ENCODE measurements at places on chromosomes 5 and 9. TPM values are rescaled to one million over a fixed set of nuclear protein-coding genes. Genes with fewer than 3 reads are reported as not detected.

DNA sequence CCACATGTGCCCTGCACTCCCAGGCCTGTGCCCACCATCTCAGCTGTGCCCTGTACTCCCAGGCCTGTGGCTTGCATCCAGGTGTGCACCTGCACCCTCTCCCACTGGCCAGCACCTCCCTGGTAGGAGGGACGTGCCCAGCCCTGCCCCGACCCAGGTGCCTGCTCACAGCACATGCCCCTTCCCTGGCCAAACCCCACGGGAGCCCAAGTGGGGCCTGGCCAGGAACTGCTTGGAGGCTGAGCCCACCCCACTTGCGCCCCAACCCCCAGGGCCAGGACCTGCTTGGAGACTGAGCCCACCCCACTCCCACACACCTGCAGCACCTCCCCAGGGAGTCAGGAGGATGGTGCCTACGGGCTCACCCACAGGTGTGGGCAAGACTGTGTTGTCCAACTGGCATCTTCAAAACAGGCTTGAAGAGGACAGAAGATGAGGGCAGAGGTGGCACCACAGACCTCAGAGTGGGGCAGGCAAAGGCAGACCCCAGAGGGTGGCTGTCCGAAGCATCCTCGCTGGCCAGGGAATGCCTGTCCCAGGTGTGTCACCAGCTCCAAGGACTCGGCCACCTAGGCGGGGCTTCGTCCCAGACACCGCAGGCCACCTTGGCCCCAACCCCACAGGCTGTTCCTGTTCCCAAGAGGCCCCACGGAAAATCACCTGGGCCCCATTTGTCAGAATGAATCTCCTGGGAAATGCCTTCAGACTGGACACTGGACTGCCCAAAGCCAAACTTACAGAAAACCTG lies 10.8 kb downstream of the ZDHHC11B start:
- H3K4me3 ChIP-seq: no peak overlapping the region
- no peaks in the 10 kb centered on the region for H3K36me3 ChIP-seq
- H3K27ac ChIP-seq: no peak overlapping the region
- H3K4me1 ChIP-seq: no peaks in the 10 kb centered on the region
- H3K27me3 ChIP-seq: no peaks in the 10 kb centered on the region
- no peak for DNase-seq

DNA sequence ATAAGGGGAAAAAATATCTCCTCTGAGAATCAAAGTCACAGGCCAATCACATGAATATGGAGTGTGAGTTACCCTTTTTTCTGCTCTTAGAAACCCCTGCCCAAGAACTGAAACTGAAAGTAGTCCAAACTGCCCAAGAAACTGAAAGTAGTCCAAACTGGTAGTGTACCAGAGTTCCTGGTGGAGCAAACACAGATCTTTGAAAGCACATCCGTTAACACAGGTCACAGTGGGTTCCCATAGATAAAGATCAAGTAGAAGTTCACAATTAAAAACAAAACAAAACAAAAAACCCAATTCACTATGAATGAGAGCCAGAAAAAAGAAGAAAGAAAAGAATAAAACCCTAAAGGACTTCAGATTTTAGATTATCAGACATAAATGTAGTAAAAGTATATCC lies 332.4 kb upstream of the EFNA5 start:
- H3K27ac ChIP-seq: no peak overlapping the region
- H3K4me1 ChIP-seq: no peaks in the 10 kb centered on the region
- H3K27me3 ChIP-seq: no peaks in the 10 kb centered on the region
- no peak overlapping the region for H3K4me3 ChIP-seq
- H3K36me3 ChIP-seq: no peaks in the 10 kb centered on the region
- DNase-seq: no peak

DNA sequence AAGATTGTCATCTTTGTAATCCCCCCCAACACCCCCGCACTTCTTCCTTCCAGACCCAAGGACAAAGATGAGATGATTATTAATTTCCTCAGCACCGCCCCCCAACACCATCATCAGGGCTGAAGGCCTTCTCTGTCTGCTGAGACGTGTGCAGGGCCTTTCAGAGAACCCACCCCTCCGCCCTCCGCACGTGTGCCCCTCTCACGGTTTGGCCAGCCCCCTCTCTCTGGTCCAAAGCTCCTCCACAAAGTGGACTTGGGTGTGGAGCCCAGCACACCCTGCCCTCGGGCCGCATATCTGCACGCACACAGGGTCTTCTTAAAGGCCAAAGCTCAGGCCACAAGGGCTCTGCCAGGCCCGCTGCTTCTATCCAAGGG lies 32.0 kb downstream of the PAX5 start:
- H3K4me1 ChIP-seq: no peaks in the 10 kb centered on the region
- no peaks in the 10 kb centered on the region for H3K27me3 ChIP-seq
- H3K4me3 ChIP-seq: no peak overlapping the region
- H3K36me3 ChIP-seq: no peaks in the 10 kb centered on the region
- no peak for DNase-seq

DNA sequence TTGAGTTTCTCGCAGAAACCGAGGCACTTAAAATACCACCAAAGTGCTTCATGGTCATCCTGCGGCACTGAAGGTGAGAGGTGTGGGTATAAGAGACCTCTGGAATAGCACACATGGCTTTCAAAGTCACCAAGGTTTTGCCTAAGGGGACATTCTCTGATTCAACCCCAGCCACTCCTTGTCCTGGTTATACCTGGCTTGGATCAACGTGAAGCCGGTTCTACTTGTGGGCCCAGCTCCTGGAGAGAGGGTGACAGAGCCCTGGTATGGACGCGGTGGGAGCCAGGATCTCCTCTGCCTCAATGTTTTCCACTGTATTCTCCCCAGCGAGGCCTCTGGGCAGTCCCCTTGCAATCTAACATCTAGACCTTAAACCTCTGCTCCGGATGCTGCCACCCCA lies 132.0 kb downstream of the FSTL4 start:
- no peaks in the 10 kb centered on the region for H3K36me3 ChIP-seq
- DNase-seq: no peak
- H3K27ac ChIP-seq: no peak overlapping the region
- no peaks in the 10 kb centered on the region for H3K4me1 ChIP-seq
- no peak overlapping the region for H3K4me3 ChIP-seq

Gene AHRR
- 1.4 TPM for total RNA-seq

Data from naive thymus-derived CD4-positive, alpha-beta T cell (primary cell).